GM12878 (cell line): ENCODE measurements at places on chromosomes 1 and 21. TPM values are rescaled to one million over a fixed set of nuclear protein-coding genes. Genes with fewer than 3 reads are reported as not detected.

The MARCKSL1 gene
- 180 and 191 TPM in 2 replicates for total RNA-seq

GRCh38 chr1:84845357-84845756, 47.6 kb downstream of the LPAR3 start:
- no peaks in the 10 kb centered on the region for H3K36me3 ChIP-seq
- H3K4me1 ChIP-seq, result no peaks in the 10 kb centered on the region
- H3K27me3 ChIP-seq, result no peaks in the 10 kb centered on the region
- DNase-seq, result no peak

DNA sequence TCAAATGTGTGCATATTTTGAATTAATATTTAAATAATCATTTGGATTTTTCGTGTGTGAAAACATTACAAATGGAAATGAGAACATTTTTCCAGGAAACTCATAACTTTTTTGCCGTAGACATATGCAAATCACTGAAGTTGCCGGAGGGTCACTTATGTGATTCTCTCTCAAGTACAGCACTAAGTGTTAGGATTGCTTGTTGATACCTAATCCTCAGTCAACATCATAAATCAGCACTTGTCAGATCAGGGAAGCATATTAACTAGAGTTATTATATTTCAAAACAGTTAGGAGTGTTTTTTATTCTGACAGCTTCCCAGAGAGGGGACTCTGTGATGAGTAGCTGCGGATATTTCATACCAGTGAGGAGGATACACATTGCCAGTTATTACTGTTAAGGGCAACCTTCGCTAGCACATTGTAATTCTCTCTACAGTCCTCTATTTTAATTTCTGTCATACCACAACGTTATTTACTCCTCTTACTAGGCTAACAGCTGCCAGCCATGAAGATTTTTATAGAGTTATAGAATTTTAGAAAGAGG, 41.5 kb downstream of the NCAM2 start:
- no peaks in the 10 kb centered on the region for H3K36me3 ChIP-seq
- no peak overlapping the region for H3K4me3 ChIP-seq
- H3K27ac ChIP-seq, result no peak overlapping the region
- DNase-seq, result no peak
- H3K4me1 ChIP-seq, result no peaks in the 10 kb centered on the region
- no peaks in the 10 kb centered on the region for H3K27me3 ChIP-seq

DNA sequence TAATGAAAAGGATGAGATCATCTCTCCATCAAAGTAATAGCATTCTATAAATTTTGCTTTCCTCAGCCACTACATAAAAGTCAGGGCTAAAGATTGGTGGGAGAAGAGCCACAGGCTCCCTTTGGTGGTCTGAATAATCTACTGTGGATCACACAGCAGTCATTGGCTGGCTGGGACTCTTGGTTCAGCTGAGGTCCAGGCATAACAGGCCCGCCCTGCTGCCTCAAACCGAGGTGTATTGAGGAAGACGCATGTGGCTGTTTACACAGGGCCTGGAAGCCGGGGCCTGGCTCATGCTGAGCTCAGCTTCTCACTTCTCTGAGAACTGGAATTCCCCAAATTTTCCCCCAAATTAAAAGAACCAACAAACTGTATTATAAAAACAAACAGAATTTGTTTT, 139.2 kb downstream of the PTPRC start:
- no peaks in the 10 kb centered on the region for H3K36me3 ChIP-seq
- H3K27me3 ChIP-seq, result no peaks in the 10 kb centered on the region
- H3K4me1 ChIP-seq, result no peaks in the 10 kb centered on the region
- no peak overlapping the region for H3K4me3 ChIP-seq

DNA sequence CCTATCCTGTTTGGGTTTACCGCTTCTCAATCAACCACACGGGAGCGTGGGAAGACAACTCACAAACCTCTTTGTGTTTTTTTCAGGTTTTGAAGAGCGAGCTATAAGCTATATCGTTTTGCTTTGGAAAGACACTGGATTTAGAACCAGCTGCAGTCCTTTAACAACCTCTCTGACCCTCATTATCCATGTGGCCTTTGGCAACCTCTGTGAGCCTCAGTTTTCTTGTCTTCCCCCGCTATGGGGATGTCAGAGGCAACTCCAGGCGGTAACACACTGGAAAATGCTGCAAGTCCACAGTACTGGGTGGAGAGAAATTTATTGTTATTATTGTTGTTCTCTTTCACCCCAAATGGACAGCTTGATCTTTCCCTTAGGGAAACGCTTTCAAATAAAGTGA, 100.0 kb downstream of the ETS2 start:
- DNase-seq, result no peak
- no peaks in the 10 kb centered on the region for H3K27me3 ChIP-seq
- H3K27ac ChIP-seq, result no peak overlapping the region
